ENCODE measurements at places on chromosomes 6 and 20.

- no peak for DNase-seq
These were observed 368.2 kb downstream of the EPM2A start for GRCh38 chr6:145367149-145367548.

DNA sequence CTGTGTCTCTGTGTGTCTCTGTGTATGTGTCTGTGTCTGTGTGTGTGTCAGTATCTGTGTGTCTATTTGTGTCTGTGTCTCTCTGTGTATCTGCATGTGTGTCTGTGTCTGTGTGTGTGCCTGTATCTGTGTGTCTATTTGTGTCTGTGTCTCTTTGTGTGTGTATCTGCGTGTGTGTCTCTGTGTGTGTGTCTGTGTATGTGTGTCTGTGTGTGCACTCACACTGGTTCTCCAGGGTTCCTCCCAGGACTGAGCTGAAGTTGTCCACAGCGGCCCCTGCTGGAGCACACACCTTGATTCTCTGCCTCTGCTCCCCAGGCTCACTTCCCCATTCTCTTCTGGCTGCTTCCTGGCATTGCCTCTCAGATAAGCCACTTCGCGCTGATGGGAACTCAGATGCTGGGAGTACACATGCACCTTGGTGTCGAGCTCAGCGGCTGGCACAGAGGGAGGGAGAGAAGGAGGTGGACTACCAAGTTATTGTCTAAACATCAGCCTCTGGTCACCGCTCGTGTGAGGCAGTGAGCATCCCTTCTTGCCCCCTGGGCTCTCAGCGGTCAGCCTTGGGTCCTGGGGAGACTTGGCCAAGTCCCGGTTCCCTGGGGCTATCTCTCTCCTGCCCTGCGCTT is 104.9 kb upstream of the NXT1 start:
- DNase-seq = no peak

- DNase-seq = no peak
These were observed 401.0 kb downstream of the CDC5L start for GRCh38 chr6:44788387-44788981.

- no peak for DNase-seq
These were observed at the start of gene PHACTR1 for GRCh38 chr6:12716298-12716916. Gene PHACTR1, plus strand, starts transcription at chr6:12716767.

DNA sequence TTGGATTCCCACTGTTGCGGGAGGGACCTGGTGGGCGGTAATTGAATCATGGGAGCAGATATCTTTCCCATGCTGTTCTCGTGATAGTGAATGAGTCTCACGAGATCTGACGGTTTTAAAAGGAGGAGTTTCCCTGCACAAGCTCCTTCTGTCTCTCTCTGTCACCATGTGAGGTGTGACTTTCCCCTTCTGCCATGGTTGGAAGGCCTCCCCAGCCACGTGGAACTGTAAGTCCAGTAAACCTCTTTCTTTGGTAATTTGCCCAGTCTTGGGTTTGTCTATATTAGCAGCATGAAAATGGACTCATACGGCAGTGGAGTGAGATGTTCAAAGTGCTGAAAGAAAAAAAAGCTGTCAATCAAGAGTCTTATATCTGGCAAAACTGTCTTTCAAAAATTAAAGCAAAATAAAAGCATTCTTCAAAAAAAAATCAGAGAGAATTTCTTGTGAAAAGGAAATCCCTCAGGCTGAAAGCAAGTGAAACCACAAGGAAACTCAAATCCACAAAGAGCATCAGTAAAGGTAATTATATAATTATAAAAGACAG is 15.5 kb upstream of the KIF25 start:
- DNase-seq = no peak

GRCh38 chr6:89122625-89123024 is 4.8 kb upstream of the SRSF12 start:
- DNase-seq = no peak

DNA sequence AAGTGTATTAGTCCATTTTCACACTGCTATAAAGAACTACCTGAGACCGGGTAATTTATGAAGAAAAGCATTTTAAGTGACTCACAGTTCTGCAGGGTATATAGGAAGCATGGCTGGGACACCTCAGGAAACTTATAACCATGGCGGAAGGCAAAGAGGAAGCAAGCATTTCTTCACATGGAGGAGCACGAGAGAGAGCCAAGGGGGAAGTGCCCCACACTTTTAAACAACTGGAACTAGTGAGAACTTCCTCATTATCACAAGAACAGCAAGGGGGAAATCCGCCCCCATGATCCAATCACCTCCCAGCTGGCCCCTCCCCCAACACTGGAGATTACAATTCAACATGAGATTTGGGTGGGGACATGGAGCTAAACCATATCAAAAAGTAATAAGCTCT is 28.3 kb upstream of the B3GAT2 start:
- no peak for DNase-seq
